ENCODE measurements at places on chromosomes 12 and 14. TPM values are rescaled to one million over a fixed set of nuclear protein-coding genes. Genes with fewer than 3 reads are reported as not detected.

The KITLG gene
- 32.1 TPM for total RNA-seq

The MYL2 gene
- not detected for total RNA-seq

DNA sequence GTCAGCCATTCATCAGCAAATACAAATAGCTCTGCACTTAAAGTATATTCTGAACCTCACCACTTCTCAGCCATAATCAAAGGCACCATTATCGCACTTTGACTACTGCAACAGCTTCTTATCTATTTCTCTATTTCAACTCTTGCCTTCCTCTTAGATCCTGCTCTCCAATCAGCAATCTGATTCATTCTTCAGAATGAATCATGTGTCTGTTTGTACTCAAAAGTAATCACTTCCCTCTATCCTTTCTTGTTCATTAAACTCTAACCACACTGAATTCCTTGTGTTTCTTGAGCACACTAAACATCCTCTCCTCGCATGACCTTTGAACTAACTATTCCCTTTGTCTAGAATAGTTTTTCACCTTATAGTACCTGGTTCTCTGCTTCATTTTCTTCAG lies 12.8 kb upstream of the OR4E1 start:
- DNase-seq = no peak

The ULK1 gene
- total RNA-seq = 40.6 TPM

- DNase-seq = no peak
These were observed 127.8 kb downstream of the TSPAN9 start for GRCh38 chr12:3204730-3205531.

GRCh38 chr12:10722502-10722904 lies 620 bp downstream of the YBX3 start:
- DNase-seq = peak; percentile 67

GRCh38 chr12:117900561-117900960 lies 68.2 kb downstream of the KSR2 start:
- DNase-seq = no peak

The KRT83 gene
- total RNA-seq = not detected

GRCh38 chr12:51521554-51522276 lies 69.3 kb upstream of the SCN8A start:
- no peak for DNase-seq

DNA sequence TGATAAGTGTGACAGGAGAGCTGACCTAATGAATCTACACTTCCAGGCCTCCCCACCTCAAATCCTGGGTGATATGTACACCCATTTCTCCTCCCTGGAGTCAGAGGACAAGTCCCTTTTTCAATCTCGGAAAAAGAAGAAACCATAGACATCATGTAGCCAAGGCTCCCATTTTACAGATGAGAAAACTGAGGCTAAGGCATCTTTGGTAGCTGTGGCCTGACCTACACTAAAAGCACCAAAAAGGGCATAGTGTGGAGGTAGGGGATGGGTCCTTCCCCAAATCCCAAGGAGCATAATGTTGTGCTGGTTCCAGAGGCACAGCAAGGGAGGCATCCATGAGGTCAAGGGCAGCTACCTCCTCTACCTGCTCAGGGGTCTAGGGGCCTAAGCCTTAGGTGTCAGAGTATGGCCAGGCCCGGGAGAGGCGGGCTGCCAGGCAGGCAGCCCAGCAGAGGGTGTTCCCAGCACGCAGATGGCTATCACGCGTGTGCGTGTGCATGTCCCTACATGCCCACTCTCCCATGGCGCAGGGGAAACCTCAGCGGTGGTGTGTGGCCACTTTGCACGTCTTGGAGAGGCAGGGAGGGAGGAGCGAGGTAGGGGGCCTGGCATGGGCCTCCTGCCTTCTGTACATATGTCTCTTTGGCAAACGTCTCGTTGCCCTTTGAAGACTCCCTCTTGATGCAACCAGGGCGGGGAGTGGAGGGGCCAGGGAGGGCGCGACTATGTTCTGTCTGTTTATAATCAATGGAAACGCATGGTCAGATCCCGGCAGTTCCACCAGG lies 2.5 kb downstream of the PGF start:
- no peak for DNase-seq

The IL22 gene
- total RNA-seq = not detected

The BEGAIN gene
- total RNA-seq = 12.3 TPM

The TUNAR gene
- not detected for total RNA-seq

DNA sequence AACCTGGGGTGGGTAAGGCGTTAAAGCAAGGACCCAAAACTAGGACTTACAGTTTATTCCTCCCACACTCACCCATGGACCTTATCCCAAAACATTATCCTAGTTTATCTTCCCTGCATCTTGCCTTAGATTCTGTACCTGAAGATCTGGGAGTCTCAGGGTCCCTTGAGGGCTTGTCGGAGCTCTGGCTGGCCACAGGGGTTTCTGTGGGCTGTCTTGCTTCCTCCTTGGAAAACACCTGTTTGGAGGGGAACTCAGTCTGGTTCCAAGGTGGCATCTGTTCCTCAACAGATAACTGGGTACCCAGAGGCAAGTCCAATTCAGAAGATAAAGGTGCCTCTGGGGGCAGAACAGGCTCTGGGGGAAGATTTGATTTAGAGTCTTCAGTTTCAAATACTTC lies 1.7 kb downstream of the CDCA3 start:
- DNase-seq = no peak

DNA sequence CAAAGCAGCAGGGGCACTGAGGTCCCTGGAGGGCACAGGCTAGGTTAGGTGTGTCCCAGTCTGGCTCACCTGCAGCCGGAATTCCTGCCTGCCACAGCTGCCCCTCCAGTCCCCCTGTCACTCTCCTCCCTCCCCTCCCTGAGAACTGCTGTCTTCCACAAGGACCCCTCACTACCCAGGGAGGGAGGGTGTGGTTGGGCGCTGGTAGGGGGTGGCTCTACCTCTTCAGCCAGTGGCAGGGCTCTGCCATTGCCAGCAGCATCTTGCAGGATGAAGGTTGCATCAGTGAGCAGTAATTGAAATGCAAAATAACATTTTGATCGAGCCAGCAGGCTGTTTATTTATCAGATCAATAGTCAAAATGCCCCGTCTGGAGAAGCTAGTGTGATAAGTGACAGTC lies 45.7 kb downstream of the ESRRB start:
- no peak for DNase-seq

GRCh38 chr14:99055816-99056215 lies 216.2 kb downstream of the BCL11B start:
- no peak for DNase-seq
